ENCODE measurements at places on chromosomes 6 and 20. TPM values are rescaled to one million over a fixed set of nuclear protein-coding genes. Genes with fewer than 3 reads are reported as not detected.

ZNF165 gene
- polyA plus RNA-seq, result 0.25 TPM

SALL4 gene
- polyA plus RNA-seq, result 1.2 TPM

DNA sequence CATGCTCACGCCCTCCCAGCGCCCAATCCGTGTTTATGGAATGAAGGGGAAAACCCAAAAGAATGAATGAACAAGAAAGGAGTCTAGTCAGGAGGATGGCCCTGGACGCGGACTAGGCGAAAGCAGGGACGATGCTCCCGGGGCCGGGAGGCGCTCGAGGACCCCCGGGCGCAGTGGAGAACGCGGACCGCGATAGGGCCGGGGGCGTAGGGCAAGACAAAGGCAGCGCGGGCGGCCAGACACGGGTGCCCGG lies 758 bp downstream of the GCLC start:
- no peaks in the 10 kb centered on the region for H3K27me3 ChIP-seq
- peak overlapping the region; percentile 90 for H3K4me3 ChIP-seq
- H3K36me3 ChIP-seq, result no peaks in the 10 kb centered on the region
- peaks cover 14% of the 10 kb centered on the region for H3K4me1 ChIP-seq
- no peak for DNase-seq

DNA sequence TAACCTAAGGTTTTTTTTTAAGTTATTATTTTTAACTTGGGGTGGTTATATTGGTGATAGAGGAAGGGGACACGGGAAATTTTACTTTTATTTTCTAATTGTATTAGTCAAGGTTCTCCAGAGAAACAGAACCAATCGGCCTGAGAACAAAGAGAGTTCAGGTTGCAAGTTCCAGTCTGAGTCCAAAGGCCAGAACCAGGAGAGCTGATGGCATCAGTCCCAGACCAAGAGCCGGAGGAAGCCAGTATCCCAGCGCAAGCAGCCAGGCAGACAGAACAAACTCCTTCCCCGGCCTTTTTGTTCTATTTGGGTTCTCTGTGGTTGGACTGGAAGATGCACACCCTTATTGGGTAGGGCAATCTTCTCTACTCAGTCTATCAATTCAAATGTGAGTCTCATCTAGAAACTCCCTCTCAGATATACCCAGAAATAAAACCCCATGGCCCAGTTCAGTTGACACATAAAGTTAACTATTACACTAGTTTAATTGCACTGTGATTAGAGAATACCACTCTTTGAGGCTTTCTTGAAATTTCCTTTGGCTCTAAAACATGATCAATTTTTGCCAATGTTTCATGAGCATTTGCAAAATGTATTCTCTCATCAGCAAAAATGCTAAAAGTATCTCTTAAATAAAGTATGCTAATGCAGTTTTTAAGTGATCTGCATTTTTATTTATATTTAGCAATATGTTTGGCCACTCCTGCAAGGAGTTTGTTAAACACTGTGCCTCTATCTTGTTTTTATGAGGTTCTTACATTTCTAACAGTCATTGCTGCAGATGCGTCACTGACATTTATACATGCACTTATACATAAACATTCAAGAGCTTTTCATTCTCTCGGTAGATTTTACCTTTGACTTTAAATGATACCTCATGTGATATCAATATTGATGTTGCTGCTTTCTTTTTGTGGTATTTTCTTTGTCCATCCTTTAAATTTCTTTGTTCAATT lies 103.2 kb upstream of the SSTR4 start:
- H3K27ac ChIP-seq, result no peak overlapping the region
- H3K27me3 ChIP-seq, result peaks cover 22% of the 10 kb centered on the region
- H3K36me3 ChIP-seq, result no peaks in the 10 kb centered on the region
- no peak overlapping the region for H3K4me3 ChIP-seq
- H3K4me1 ChIP-seq, result no peaks in the 10 kb centered on the region

DNA sequence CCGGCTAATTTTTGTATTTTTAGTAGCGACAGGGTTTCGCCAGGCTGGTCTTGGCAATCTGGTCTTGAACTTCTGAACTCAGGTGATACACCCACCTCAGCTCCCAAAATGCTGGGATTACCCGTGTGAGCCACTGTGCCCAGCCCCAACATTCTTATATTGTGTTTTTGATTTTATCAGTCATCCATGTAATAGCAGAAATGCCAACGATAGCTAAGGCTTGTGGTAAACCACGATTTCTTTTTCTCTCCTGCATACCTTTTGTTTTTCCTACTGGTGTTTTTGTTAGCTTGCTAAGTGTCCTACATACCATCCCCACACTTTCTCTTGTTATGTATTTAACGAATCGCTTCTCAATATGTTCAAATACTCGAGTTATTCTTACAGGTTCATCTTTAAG lies 12.1 kb downstream of the PHACTR2 start:
- no peaks in the 10 kb centered on the region for H3K36me3 ChIP-seq
- H3K27ac ChIP-seq, result no peak overlapping the region
- no peak for DNase-seq
